ENCODE measurements at places on chromosomes 6 and 20.

DNA sequence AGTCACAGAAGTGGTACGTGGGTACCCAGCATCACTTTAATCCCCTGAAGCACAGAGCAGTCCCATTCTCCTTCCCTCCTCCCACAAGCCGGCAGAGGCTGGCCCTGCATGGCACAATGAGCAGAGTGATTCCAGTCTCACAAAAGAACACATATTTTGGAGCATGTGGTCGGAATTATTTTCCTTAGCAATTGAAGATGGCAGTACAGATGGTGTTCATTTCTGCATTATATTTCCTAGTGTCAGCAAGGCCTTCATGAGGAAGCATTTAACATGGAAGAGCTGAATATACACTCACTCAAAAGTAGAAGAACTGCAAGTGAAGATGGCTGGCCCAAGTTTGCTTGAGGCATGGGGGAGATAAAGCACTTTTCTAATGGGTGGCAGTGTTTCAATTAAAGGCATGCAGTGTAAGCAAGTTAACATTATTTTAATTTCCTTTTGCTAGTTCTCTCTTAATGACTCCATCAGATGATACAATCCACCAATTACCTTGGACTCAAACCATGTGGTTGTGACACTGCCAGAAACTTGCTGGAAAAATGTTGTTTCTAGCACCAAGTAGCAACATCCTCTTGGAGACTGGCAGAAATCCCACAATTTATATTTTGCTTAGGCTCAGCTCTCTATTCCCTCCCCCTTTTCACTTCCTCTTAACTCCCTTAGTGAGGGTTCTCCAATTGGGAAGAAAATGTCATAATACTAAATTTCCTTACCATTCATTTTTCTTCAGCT is 74.4 kb downstream of the ARHGAP18 start:
- DNase-seq: peak; percentile 29

DNA sequence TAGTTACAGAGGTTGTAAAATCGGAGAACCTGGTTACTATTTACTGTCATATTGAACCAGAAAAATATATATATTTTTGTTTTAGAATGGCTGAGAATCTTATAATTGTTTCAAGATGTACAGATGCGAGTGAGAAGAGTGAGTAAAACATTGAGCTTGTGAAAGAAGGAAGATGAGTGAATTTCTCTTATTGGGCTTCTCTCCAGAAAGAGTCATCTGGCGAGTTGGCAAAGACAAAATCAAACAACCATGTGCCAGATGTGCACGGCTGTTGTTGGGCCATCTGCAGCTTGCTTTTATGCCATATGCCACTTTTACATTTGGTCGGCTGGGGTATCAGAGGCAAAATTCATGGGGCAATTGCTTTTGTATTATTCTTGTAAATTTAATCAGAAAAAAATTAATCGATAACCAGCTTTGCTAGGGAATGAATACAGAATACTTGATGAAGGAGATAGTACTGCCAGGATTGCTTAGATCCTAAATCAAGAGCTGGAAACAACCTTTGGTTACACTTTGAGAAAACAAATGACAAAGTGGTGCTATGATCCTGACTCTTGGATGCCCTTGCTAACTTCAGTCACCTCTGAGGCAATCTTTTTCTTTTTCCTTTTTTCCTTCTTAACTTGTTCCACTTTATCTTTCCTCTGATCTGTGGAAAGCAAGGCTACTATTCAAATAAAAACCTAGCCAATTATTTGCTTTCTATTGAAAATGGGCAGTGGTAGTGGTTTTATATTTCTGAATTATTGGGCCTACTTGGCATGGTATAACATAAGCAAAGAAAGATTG is 97.1 kb upstream of the GRIK2 start:
- DNase-seq: no peak

- no peak for DNase-seq
Measured at GRCh38 chr20:1848373-1848772, 46.8 kb upstream of the SIRPA start.

DNA sequence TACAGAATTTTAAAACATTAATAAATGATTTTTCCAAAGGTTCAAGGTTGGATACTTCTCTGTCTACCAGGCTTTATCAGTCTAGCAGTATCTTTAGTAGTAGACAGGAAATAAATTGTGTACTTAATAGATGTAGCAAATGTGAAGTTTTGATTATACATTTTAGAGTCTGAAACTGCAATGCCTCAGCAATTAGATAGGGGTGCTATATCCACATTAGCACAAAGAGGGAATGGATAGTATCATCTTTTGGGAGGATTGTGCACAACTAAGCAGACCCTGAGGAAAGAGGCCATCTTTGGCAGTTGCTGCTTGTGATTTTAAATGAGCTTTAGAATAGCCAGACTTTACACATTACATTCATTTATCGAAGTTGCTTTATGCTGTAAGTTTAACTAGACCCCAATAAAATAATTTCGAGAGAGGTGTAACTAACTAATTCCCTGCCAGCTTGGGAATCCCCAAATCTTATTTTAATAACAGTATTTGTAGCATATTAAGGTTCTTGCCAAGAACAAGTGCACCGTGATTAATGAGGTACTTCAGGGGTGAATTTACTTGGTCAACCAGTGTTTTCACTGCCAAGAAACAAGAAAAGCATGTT is 2.8 kb downstream of the KCNQ5 start:
- DNase-seq: peak; percentile 30

DNA sequence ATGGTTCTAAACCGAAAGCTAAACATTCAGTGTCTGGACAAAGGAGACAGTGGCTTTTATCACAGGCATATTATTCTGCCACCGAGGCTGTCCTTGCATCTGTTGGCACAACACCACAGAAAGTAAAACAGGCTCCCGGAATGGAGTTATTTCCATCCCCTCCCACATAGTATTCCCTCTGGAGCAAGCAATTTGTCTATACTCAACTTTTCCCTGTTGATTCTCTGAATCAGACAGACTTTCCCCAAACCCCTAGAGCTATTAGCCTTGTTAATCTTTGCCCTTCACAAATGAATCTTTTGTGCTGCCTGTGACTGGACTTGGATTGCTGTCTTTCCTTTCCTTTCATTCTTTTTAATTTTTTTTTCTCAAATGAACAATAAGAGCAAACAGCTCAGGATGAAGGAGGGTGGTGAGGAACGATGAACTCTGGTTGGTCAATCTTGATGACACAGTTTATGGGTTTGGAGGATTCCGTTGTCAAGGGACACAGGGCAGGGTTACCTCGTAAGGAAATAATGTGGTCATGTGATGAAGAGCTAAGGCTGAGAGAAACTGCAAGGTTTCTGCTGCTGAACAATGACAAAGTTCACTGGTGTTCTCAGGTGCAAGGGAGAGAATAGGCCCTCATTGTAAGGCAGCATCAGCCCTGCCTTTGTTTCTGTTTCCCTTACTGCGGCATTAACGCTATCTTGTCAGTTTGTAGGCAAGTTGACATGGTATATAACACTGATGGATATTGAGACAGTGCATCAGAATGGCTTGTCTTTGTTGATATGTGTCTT is 275.0 kb upstream of the BMP2 start:
- DNase-seq: peak; percentile 16

GRCh38 chr6:83702077-83702476 is 6.8 kb downstream of the SNAP91 start:
- no peak for DNase-seq

- DNase-seq: peak; percentile 83
Measured at GRCh38 chr6:8180327-8181159, 78.2 kb upstream of the EEF1E1 start.

DNA sequence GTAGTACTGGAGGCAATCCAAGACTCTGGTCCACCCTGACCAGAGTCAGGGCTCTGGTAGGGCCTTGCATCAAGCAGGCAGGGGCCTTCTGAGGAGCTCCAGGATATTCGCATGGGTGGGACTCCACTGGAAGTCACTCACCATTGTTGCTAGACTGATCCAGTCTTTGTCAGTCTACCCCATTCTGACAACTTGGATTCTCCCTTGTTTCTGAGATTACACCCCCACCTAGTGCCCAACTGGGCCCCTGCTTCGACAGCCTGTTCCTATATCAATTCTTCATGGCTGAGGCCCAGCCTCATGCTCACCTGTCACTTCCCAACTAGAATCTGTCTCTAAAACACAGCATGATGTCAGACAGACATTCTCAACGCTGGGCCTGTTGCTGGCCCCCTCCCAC is 5.2 kb downstream of the SLC35D3 start:
- DNase-seq: no peak

GRCh38 chr20:63097336-63097831 is 90.6 kb upstream of the BHLHE23 start:
- DNase-seq: no peak

DNA sequence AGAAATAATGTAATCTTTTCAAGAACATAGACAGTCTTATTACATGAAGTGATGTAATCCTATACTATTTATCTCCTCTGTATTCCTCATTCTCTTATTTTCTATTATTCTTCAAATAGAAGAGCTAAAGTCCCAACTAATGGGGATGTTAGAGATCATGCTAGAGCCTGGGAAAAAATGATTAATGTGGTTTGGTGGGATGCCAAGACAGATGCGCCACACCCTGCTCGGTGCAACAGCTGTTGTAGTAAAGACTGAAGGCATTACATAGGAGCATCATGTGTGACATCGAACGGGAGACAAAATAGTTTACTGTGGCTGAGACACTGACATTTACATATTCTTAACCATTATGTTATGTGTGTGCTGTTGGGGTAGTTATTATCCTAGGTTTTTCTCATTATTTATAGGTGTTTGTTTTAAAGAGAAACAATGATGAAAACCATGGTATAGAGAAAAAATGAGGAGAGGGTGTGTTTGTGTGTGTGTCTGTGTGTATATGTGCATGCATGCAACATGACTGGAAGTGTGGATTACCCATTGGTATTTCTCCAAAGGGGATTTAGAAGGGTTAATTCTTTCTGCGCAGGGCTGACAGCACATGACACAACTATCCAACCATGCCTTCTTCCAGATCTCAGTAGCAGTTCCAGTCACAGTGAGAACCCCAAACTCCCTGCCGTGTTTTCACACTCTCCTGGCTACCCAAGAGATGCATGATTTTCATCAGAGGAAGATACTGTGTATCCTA is 155.3 kb downstream of the EYA4 start:
- peak; percentile 65 for DNase-seq

GRCh38 chr6:52921743-52922142 is 12.2 kb upstream of the GSTA3 start:
- DNase-seq: no peak
